ENCODE measurements at places on chromosomes 12 and 14.

GRCh38 chr12:30970559-30971197 lies 44.1 kb downstream of the TSPAN11 start:
- no peak for DNase-seq

GRCh38 chr14:91155626-91156089 lies 41.8 kb downstream of the DGLUCY start:
- no peak for DNase-seq

DNA sequence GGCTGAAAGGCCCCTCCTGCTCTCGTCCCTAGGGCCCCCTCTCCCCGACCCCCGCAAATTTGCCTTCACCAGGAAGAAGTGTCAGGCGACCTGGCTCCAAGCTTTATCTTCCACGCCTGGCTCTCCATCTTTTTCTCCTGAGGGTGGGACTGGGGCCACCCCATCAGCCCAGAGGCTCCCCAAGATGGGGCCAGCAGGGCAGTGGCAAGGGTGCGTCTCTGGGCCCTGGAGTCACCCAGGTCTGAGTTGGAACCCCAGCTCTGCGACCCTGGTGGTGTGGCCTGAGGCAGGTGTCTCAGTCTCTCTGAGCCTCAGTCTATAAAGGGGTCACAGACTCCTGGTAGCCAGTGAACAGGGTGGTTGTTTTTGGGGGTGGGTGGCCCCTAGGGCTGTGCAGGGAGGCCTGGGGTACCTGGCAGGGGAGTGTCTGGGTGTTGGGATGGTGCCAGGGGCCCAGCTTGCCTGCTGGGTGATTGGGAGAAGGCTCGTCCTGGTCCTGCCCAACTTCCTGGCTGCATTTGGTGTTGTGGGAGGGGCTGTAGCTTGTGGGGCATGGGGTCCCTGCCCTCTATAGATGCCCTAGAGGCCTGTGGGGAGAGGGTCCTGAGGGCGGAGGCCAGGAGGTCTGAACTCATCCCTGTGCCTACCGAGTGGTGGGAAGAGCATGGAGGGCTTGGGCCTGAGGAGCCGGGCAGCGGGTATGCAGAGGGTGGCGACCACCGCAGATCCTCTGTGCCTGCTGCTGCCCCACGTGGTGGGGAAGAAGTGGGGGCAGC lies 7.6 kb downstream of the KIF26A start:
- DNase-seq, result no peak

GRCh38 chr12:62003701-62004100 lies 256.5 kb upstream of the USP15 start:
- no peak for DNase-seq

DNA sequence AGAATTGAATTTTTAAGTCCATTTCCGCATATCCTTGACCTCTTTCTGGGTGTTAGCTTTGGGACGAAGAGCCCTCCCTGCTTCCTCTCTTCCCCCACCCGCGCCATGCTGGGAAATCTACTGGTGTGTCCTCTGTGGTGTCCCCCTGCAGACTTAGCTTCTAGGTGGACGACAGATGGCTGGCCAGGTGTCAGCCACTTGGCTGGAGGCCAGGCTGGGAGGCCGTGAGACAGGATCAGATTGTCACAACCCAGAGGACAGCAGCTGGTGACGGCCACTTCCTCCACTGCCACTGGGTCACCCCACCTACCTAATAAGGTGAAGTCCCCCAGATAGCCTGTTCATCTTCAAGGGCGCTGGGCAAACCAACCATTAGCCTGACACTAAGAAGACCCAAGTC lies 13.3 kb upstream of the DTX1 start:
- no peak for DNase-seq

GRCh38 chr14:106044515-106044914 lies 518.1 kb downstream of the TMEM121 start:
- no peak for DNase-seq

DNA sequence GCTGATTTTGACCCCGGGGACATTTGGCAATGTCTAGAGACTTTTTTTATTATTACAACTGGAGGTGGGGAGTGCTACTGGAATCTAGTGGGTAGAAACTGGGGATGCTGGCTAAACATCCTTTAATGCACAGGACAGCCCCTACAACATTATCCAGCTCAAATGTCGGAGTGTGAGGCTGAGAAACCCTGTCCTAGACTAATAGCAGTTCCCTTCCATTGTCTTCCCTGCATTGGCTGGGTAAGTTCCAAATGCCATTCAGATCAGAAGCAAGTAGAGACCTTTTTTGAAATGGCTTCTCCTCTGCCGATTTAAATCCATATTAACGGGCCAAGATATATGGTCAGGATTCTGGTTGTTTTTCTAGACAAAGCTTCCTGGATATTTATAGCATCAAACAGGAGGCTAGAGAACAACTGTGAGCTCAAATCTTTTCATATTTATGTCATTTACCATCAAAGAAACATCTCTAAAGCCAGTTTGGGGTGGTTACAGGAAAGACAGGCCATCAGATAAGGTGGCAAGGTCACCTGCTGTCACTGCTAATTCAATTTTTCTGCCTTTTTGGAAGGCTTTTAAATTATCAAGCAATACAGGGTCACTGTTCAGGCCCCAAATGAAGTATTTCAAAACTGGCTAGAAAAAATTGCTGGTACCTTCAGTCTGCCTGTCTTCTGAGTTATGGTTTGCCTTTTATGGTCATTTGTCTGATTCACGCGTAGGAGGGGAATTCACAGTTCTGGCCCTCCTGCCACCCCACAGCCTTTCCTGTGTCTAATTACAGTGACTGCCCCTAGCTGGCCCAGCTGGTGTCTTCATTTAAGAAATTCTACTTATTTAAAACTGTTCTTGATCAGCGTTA lies 20.1 kb upstream of the AKAP5 start:
- no peak for DNase-seq

- no peak for DNase-seq
Observed at GRCh38 chr12:102735104-102735503, 181.9 kb downstream of the PAH start.

DNA sequence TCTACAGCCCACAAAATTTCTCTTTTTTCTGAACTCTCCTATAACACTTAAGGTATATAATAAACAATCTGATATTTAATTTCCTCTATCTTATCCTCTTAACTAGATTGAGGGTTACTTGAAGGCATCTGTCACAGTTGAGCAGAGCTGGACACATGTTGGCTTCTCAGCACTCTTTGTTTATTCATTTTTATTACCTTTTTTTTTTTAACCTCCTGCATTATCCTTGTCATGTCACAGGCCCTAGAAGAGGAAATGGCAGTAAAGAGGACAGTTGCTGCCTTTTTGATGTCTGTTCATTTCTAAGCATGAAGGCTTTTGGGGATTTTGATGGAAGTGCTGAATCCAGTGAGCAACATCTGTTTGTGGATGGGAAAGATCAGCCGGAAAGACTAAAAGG lies 32.5 kb upstream of the EVL start:
- DNase-seq, result no peak

GRCh38 chr14:45526715-45527549 lies 273.9 kb upstream of the MIS18BP1 start:
- no peak for DNase-seq

DNA sequence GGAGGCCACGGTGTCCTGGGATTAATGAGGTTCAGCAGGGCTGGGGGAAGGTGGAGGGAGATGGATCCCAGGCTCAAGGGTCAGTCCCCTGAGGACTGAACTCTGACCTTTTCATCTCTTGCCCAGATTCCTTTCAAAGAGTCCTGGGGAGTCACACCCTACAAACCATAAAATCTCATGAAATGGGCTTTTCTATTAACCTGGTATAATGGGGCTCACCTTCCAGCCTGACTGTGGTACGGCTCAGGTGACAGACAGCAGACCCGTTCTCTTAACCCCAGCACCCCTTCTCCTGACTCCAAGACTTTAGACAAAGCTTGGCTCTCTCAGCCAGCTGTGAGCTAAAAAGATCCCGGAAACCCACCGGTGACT lies 268.2 kb downstream of the ADGRD1 start:
- no peak for DNase-seq

DNA sequence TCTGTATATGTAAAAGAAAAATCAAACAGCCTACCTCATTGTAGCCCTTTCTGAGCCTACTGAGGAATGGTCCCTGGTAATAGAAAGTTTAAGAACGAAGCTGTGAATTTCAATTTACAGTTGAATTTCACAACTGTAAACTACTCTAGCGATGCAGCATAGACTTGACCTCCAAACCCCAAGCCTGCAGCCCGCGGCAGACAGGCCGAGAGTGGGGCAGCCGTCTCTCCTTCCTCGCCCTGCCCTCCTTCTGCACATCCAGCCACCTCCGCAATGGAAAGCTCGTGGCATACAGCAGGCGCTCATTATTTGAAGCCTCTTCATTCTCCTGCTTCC lies 15.3 kb downstream of the RNASE2 start:
- DNase-seq, result no peak

- no peak for DNase-seq
Observed at GRCh38 chr14:88823968-88824313, 510 bp upstream of the TTC8 start.

GRCh38 chr12:21950649-21951048 lies 9.4 kb upstream of the ABCC9 start:
- no peak for DNase-seq

DNA sequence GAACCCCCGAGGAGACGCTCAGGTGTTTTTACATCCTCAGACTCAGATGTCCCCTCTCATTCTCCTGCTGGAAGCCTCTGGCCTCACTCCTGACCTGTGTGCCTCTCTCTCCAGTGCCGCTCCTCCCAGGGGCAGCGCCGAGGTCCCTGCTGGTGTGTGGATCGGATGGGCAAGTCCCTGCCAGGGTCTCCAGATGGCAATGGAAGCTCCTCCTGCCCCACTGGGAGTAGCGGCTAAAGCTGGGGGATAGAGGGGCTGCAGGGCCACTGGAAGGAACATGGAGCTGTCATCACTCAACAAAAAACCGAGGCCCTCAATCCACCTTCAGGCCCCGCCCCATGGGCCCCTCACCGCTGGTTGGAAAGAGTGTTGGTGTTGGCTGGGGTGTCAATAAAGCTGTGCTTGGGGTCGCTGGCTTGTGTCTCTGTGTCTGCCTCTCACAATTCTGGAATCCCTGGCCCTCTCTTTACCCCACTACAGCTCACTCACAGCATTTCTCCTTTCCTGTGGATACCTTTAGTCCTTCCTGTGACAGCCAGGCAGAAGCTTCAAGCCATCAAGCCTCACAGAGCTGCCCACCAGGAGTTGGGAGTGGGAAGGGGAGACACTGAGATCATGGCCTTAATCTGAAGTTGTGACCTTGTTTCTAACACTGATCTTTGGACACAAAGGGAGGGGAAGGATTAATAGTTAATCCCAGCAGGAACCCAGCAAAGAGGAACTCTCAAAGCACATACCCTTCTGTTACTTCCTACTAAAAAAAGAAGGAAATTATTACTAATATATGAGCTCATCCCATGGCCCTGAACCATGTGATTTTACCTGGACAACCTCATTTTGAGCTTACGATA lies 1.1 kb upstream of the SOAT2 start:
- DNase-seq, result no peak

GRCh38 chr12:25950329-25951115 lies 8.0 kb upstream of the RASSF8 start:
- DNase-seq, result no peak

GRCh38 chr12:113245695-113246477 lies 24.6 kb downstream of the TPCN1 start:
- peak; percentile 50 for DNase-seq

GRCh38 chr14:39423793-39424192 lies 8.4 kb downstream of the FBXO33 start:
- no peak for DNase-seq

- no peak for DNase-seq
Observed at GRCh38 chr14:77158882-77159255, 17.3 kb upstream of the ZDHHC22 start.

DNA sequence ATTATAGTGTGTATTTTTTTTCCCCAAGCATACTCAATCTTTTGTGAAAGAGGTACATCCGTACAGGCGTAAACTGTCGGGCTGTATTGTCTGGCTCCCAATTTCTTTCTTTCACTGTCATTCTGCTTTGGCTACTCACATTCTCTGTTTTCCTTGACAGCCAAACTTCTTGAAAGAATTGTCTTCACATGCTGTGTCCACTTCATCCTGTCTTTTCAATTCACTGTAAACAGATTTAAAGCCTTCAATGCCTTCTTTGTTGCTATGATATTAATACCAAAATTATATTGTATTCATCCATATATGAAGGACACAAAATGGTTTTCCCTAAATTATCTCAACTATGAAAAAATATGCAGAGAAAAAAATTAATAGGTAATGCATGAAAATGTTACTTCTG lies 6.0 kb upstream of the ATP23 start:
- DNase-seq, result no peak

DNA sequence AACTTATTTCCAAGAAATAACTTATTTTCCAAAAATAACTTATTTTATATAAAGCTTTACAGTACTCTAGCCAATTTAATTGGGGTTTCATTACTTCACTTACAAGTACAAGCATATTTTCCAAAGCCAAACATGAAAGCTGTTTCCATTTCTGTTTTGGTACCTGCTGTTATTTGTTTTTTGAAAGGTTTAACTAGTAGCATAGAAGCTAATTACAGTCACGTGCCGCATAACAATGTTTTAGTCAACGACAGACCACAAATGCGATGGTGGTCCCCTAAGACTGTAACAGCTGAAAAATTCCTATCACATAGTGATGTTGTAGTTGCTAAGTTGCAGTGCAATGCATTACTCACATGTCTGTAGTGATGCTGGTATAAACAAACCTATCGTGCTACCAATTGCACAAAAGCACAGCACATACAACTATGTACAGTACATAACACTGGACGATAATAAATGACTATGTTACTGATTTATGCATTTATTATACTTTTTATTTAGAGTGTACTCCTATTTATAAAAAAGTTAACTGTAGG lies 21.7 kb downstream of the PTPN21 start:
- no peak for DNase-seq

- no peak for DNase-seq
Observed at GRCh38 chr14:68372368-68372767, 420.5 kb downstream of the ZFP36L1 start.

Measured in liver (tissue), 10 donors.